HFFc6 (cell line): ENCODE measurements at places on chromosomes 5 and 9.

- DNase-seq: no peak
These were observed 78.7 kb downstream of the SLC25A46 start for GRCh38 chr5:110817459-110817858.

DNA sequence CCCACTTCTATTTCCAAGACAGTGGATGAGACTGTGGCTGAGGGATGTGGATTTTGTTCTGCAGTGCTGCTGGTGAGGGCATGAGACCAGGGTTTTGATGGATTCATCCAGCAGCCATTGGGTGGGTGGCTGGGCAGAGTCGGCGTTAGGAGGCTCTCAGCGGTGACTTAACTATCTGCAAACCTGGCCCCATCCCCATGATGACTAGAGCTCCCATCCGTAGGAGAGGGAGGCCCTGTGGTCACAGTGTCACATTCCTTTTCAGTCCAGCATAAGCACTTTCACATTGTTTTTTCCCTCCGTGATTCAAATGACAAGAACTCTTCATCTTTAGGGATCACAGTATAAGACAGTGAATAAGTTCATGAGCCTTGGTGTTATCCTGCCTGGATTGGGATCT, 60.4 kb upstream of the SPRY4 start:
- DNase-seq: peak; percentile 74

- no peak for DNase-seq
These were observed 6.4 kb downstream of the SOWAHA start for GRCh38 chr5:132819468-132819867.

- peak; percentile 10 for DNase-seq
These were observed 772 bp downstream of the DCAF10 start for GRCh38 chr9:37801287-37801850.

DNA sequence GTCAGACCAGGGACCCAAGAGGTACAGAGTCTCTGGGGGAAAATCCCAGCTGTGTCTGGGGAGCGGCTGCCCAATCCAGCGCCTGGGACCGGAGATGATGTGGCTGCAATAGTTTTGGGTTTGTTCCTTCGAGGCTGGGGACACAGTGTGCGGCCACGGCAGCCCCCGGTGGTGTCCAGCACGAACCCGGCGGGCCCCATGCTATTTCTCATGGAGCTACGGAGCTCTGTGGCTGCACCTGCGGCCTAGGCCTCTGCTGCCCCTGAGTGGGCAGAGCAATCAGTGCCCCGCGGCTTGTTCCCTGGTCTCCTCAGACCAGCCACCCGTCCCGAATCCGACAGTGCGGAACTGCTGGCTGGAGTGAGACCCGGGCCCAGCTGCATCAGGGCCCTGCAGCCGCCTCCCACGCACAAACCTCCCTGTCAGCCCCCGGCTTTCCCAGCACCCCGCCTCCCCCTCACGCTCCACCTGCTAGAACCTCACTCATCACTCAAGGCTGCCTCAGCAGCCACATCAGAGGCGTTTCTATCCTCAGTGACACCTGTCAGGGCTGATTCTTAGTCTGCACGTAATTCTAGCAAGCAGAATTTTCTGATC, 29.0 kb downstream of the SARDH start:
- no peak for DNase-seq

GRCh38 chr9:125655066-125655633, 51.9 kb downstream of the MAPKAP1 start:
- no peak for DNase-seq

DNA sequence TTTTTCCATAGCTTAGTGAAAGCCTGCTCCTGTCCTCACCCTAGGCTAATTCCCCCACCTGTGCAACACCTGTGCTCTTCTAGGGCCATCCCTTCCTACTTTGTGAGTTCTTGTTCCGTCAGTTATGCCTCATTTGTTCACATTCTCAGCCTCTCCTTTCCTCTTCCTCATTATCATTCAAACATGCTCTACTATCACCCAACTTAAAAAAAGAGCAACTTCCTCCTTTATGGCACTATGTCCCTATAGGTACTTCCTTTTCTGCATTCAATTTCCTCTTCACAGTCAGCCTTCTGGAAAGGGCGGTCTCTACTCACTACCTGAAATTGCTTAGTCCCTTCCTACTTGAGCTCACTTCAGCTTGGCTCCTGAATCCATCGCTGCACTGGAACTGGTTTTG, 111.8 kb upstream of the LHFPL2 start:
- no peak for DNase-seq
